Breast epithelium (tissue), 4 donors: ENCODE measurements at places on chromosomes 1 and 21. TPM values are rescaled to one million over a fixed set of nuclear protein-coding genes. Genes with fewer than 3 reads are reported as not detected.
A peak's percentile ranks its signal among the peaks of the same experiment; 100 is the strongest.

GRCh38 chr1:111475701-111476100, 1.9 kb downstream of the C1orf162 start:
- H3K36me3 ChIP-seq = no peaks in the 10 kb centered on the region
- no peak for DNase-seq
- no peaks in the 10 kb centered on the region for H3K27me3 ChIP-seq
- no peak overlapping the region for H3K27ac ChIP-seq

Gene MCOLN3
- total RNA-seq = 13.6 TPM

Gene HES2
- total RNA-seq = 3.6 TPM

- DNase-seq = no peak
- no peak overlapping the region for H3K27ac ChIP-seq
- no peaks in the 10 kb centered on the region for H3K4me1 ChIP-seq
- no peaks in the 10 kb centered on the region for H3K36me3 ChIP-seq
Observed at GRCh38 chr1:199573047-199573446, 454.5 kb upstream of the NR5A2 start.

DNA sequence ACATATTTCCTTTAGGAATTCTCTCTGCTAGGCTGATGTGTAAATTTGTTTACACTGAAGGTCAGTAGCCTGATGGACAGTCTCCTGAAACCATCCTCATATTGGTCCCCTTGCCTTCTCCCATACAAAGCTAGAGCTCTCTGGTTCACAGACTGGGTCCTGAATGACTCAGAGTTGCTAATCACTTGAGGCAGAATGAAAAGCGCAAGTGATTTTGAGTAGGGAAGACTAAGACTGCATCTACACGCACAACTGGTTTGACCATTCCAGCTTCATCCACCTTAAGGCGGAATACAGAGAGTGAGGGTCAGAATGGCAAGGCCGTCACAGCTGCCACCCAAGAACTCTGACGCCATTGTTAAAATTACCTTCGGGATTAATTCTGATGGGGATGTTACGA, 70.2 kb upstream of the KIF26B start:
- H3K4me3 ChIP-seq = no peak overlapping the region
- H3K36me3 ChIP-seq = no peaks in the 10 kb centered on the region
- no peak overlapping the region for H3K27ac ChIP-seq

- H3K4me1 ChIP-seq = no peaks in the 10 kb centered on the region
- H3K4me3 ChIP-seq = no peak overlapping the region
- H3K27me3 ChIP-seq = no peaks in the 10 kb centered on the region
Observed at GRCh38 chr1:65952696-65953095, 160.0 kb downstream of the PDE4B start.

Gene INAVA
- total RNA-seq = 1.0 TPM

GRCh38 chr1:113691184-113691583, 68.1 kb downstream of the PHTF1 start:
- no peaks in the 10 kb centered on the region for H3K36me3 ChIP-seq
- no peak for DNase-seq
- H3K27ac ChIP-seq = no peak overlapping the region
- no peaks in the 10 kb centered on the region for H3K27me3 ChIP-seq
- no peak overlapping the region for H3K4me3 ChIP-seq
- H3K4me1 ChIP-seq = no peaks in the 10 kb centered on the region

Gene LEFTY2
- total RNA-seq = not detected

DNA sequence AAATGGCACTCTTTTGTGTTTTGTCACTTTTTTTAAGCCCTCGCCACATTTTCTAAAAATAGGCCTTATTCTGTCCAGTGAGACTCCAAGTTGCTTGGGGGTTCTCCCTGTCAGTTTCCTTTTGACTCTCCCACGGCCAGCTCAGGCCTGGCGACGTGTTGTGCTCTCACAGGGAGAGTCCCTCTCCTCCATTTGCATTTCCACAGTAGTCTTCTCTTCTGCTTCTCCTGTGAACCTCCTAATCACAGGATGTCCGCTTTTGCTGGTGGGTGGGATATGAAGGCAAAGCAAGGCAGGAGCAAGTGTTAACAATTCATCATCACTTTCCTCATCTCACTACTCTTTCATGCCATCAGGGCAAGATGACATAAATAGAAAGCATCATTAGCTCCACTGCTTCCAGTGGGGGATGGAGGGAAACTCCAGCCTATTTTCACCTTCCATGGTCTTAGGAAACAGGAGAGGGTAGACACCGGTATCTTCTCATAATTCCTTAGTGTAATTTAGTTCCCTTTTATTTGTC, 99.8 kb downstream of the INTS7 start:
- no peak for DNase-seq
- no peak overlapping the region for H3K4me3 ChIP-seq
- no peaks in the 10 kb centered on the region for H3K4me1 ChIP-seq

DNA sequence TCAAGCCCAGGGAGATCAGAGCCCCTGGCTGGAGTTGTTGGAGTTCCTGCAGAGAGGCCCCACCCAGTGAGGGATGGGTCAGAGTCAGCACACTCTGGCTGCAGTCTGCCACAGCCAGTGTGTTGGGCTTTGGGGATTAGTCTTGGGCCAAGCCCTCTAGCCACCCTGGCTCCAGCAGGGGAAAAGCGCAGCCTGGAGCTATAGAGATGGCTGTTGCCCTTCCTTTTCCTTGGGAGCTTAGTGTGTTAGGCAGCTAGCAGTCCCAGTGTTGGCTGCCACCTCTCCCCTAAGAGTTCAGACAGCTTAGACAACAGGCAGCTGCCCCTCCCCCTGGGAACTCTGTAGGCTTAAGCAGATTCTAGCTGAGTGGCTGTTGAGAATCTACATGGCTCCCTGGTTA, 45.1 kb downstream of the DPT start:
- no peak overlapping the region for H3K4me3 ChIP-seq
- H3K4me1 ChIP-seq = no peaks in the 10 kb centered on the region
- H3K36me3 ChIP-seq = no peaks in the 10 kb centered on the region

- no peaks in the 10 kb centered on the region for H3K36me3 ChIP-seq
- H3K4me3 ChIP-seq = peak overlapping the region; percentile 68
- H3K4me1 ChIP-seq = no peaks in the 10 kb centered on the region
- peak overlapping the region; percentile 94 for H3K27ac ChIP-seq
Observed at GRCh38 chr1:29125237-29125641, 1.5 kb upstream of the TMEM200B start.

DNA sequence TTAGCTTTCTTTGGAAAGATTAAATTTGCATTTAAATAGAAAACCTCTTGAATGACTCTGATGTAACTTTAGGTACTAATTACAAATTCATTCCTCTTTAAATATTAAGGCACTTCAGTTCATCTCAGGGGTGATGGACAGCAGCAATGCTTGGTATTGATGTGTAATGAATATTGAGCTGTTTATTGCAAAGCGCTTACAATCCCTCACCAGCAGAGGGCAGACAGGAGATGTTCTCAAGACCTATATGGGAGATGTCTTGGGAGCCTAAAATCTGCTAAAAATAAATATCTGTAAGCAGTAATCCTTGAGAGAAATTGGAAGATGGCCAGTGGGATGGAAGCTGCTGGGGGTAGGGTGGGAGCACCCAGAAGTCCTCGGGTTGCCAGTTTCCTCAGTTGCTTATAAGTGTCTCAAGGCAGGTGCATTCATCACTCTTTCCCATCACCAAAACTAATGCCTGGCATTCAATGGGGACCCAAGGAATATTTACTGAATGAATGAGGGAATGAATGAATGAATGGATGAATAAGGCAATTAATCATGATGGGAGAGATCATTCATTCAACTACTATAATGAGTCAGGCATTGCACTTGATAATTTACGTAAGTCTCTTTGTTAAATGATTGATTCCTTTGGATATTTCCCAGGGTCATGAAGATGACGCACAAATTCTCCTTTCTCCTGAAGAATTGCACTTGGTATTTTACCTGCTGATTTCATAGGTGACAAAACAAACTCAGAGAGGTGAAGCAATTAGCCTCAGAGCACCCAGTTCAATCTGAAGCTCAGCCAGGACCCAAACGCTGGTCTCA, 2.3 kb downstream of the KLHDC8A start:
- H3K27ac ChIP-seq = peak overlapping the region; percentile 15
- peaks cover 5% of the 10 kb centered on the region for H3K4me1 ChIP-seq
- DNase-seq = peak; percentile 52
- no peaks in the 10 kb centered on the region for H3K27me3 ChIP-seq
- no peaks in the 10 kb centered on the region for H3K36me3 ChIP-seq
- H3K4me3 ChIP-seq = no peak overlapping the region

Gene ECM1
- total RNA-seq = 53.3 TPM

DNA sequence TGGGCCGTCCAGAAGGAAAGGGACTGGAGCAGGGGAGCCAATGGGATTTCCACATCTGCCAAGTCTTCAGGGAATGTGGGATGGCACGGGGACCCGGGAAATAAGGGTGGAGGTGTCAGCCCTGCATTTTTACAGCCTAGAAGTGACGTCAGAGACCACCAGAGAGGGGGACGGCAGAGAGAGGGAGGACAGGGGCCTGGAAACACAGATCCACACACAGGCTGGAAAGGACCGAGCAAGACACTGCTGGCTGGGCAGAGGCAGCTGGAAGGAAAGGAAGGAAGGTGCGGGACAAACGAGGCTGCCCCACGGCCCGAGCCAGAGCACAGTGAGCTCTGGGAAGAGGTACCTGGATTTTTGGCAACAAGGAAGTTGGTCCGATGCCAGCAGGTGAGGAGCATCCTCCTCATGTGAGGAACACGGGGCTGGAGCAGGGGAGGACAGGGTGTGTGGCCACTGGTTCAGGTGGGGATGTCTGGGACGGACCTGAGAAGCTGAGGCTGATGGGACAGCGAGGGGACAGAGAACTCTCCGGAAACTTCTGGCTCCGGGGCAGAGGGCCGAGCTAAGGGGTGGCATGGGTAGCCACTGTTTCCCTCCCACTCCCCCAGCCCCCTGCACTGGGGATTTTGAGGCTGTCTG, 138.3 kb downstream of the PGBD5 start:
- no peaks in the 10 kb centered on the region for H3K27me3 ChIP-seq
- H3K36me3 ChIP-seq = no peaks in the 10 kb centered on the region
- no peak overlapping the region for H3K4me3 ChIP-seq
- DNase-seq = no peak
- no peaks in the 10 kb centered on the region for H3K4me1 ChIP-seq
- H3K27ac ChIP-seq = no peak overlapping the region

Gene S100A2
- not detected for total RNA-seq

DNA sequence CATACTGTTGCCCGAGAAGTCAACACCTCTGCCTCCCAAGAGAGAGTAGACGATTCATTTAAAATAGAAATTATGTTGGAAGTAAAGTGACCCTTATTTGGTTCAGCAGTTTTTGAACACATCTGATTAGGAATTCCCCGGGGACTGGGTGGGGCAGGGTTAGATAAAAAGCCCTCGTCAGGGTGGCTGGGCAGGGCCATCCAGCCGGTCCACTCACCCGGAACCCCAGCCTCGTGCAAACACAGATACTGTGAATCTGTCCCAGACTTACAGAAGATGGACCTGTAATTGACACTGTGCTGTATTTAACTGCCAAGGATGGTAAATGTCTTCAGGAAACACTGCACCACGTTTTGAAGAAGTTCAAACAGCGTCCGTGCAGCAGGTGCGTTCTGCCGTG, 63.7 kb downstream of the PRDM16 start:
- H3K27ac ChIP-seq = no peak overlapping the region
- H3K4me3 ChIP-seq = no peak overlapping the region
- H3K4me1 ChIP-seq = no peaks in the 10 kb centered on the region
- no peaks in the 10 kb centered on the region for H3K36me3 ChIP-seq
- H3K27me3 ChIP-seq = peaks cover 36% of the 10 kb centered on the region

GRCh38 chr1:179187043-179187442, 42.4 kb downstream of the ABL2 start:
- no peak for DNase-seq
- H3K4me1 ChIP-seq = no peaks in the 10 kb centered on the region
- no peaks in the 10 kb centered on the region for H3K27me3 ChIP-seq
- H3K36me3 ChIP-seq = no peaks in the 10 kb centered on the region
- no peak overlapping the region for H3K4me3 ChIP-seq

- DNase-seq = no peak
- H3K36me3 ChIP-seq = no peaks in the 10 kb centered on the region
- H3K4me1 ChIP-seq = no peaks in the 10 kb centered on the region
Observed at GRCh38 chr1:56508523-56508983, 70.8 kb downstream of the PLPP3 start.

Gene DNAI4
- 24.3 TPM for total RNA-seq

DNA sequence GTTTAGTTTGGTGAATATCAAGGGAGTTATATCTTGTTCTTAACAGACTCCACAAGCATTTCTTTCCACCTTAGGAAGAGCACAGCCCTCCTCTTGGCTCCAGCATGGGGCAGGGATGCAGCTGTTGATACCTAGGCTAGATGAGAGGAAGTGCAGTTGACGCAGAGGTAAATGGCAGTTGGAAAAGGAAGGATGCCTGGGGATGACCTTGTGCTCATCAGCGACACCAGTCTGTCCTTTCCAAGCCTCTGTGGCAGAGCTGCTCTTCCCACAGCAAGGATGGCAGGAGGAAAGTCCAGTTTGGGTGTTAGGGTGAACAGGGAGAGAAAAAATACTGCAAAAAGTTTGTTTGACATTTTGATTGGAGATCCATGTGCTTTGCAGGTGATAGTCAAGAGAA, 6.2 kb downstream of the PROX1 start:
- H3K27me3 ChIP-seq = no peaks in the 10 kb centered on the region
- DNase-seq = no peak
- no peak overlapping the region for H3K27ac ChIP-seq
- no peaks in the 10 kb centered on the region for H3K36me3 ChIP-seq

DNA sequence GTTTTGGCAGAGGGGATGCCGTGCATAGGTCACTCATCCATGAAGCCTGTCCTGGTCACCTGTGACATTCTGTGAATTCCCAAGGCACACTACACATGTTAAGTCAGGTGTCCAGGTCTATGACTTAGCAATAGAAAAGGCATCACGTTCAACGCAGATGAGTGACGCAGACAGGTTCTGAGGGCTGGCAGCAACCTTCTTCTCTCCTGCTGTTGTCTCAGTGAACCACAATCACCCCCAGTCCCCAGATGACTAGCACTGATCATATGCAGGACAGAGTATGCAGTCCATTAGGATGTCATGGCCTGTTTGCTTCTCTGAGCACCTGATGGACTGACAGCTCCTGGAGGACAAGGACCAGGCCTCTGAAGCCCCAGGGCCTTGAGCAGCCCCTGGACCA, 157.8 kb upstream of the KAZN start:
- H3K4me3 ChIP-seq = no peak overlapping the region
- H3K27me3 ChIP-seq = no peaks in the 10 kb centered on the region
- H3K27ac ChIP-seq = no peak overlapping the region

DNA sequence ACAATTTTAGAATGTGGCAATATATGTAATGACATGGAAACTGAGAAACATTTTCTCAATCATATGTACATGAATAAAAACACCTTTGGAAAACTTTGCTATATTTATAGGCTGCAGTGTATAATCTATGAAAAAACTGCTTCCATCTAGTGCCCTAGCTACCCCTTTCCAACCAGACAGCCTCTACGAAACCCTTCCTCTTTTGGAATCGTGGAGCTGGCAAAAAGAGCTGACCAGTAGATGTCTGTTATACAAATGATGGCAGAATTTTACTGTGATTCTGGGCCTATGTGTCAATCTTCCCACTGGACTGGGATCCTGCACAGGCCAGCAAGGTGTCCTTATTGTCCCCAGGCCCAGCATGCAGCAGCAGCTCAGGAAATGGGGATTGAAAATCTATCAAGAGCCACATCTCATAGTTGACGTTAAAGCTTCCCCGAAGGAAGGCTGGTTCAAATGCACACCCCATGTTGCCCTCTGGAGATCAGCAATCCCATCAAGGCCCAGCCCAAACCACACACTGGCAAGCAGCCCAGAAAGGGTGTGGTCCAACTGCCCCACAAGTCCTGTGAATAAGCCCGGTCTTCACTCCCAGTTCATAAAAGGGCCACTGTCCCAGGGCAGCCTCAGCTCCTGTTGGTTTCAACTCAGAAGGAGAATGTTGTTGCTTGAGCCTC, 8.8 kb upstream of the FAM20B start:
- no peak overlapping the region for H3K4me3 ChIP-seq
- H3K4me1 ChIP-seq = no peaks in the 10 kb centered on the region
- no peaks in the 10 kb centered on the region for H3K27me3 ChIP-seq
- no peaks in the 10 kb centered on the region for H3K36me3 ChIP-seq
- DNase-seq = peak; percentile 80
